ENCODE measurements at places on chromosomes 5 and 9.

GRCh38 chr5:37881359-37881758 lies 41.5 kb upstream of the GDNF start:
- DNase-seq, result no peak

- DNase-seq, result peak; percentile 96
These were observed 71.5 kb downstream of the ABCA1 start for GRCh38 chr9:104856413-104856941.

- DNase-seq, result no peak
These were observed 93.5 kb downstream of the PLPP1 start for GRCh38 chr5:55441107-55441771.

DNA sequence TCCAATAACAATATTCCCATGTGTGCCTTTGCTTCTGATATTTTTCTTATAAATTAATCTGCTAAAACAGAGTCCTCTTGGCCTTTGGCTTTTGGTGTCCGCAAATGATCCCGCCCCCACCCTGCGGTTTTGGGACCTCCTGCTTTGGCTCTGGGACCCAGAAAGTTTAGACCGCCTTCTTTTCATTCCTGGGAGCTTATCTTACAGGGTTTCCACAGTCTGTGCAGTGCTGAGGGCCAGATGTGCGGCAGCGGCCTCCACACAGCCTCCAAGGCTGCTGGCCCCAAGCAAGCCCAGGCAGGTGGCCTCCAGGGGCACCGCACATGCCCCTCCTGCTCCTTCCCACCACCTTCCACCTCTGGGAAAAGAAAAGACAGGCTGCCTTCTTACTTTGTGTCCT lies 191.5 kb downstream of the ERCC6L2 start:
- no peak for DNase-seq

GRCh38 chr9:17052626-17053025 lies 82.2 kb upstream of the CNTLN start:
- no peak for DNase-seq

- no peak for DNase-seq
These were observed 480.8 kb downstream of the PSAT1 start for GRCh38 chr9:78777747-78778146.

- DNase-seq, result no peak
These were observed 41.7 kb upstream of the IL17B start for GRCh38 chr5:149420545-149421371.

- no peak for DNase-seq
These were observed 59.5 kb downstream of the EGFLAM start for GRCh38 chr5:38317868-38318267.

GRCh38 chr5:43773478-43773844 lies 170.5 kb downstream of the NNT start:
- DNase-seq, result no peak

- no peak for DNase-seq
These were observed 254.1 kb upstream of the ACTBL2 start for GRCh38 chr5:57736716-57737115.

- no peak for DNase-seq
These were observed 49.8 kb downstream of the EBF1 start for GRCh38 chr5:159049844-159050315.

GRCh38 chr9:130171226-130172148 lies 717 bp upstream of the NCS1 start:
- no peak for DNase-seq

GRCh38 chr9:81984928-81985327 lies 3.6 kb upstream of the SPATA31D1 start:
- DNase-seq, result no peak

GRCh38 chr5:117488976-117489500 lies 914.4 kb upstream of the SEMA6A start:
- DNase-seq, result peak; percentile 3

DNA sequence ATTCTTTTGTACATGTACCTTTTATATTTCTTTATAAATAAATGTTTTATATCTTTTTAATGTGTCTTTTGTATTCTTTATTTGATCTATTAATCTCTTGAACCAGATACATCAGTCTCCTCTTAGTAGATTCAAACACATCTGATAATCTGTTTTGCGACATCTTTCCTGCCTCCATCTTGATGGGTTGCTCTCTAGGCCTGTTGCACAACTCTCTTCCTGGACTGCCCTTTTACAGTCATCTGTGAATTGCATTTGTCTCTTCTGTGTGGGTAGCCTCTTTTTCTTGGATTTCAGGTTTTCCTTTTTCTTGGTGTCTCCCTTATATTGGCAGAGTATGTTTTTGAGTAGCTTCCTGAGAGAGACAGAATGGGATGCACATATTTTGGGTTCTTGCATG lies 6.2 kb downstream of the ZFYVE16 start:
- DNase-seq, result no peak

GRCh38 chr5:82290005-82290404 lies 11.9 kb upstream of the RPS23 start:
- no peak for DNase-seq

GRCh38 chr5:118479285-118479684 lies 509.1 kb downstream of the DTWD2 start:
- no peak for DNase-seq

DNA sequence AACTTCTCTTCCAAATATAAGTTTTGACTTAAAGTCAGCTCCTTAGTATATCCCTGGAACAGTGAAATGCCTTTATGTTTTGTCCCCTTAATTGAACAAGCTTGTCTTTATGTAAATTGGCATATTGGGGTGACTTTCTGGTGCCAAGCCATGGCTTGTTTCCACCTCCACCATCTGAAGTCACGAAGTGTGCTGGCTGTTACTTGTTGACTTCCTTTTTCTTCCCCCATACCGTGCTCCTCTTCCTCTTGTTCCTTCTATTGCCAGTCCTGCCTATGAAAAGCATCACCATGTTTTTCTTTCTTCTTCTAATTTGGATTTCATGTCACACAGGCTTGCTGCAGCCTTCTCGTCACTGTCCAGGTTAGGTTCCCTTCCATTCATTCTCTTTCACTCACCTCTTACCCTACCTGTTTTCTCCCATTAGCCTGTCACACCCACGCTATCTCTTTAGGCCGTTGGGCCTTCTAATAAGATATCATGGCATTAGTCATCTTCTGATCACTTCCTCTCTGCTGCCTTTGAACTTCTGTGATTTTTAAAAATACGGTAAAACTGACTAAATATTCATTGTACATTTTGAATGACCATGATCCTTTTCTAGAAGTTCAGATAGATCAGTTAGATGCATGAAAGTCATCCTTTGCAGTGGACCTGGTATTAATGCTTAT lies 48.1 kb downstream of the IQGAP2 start:
- no peak for DNase-seq

DNA sequence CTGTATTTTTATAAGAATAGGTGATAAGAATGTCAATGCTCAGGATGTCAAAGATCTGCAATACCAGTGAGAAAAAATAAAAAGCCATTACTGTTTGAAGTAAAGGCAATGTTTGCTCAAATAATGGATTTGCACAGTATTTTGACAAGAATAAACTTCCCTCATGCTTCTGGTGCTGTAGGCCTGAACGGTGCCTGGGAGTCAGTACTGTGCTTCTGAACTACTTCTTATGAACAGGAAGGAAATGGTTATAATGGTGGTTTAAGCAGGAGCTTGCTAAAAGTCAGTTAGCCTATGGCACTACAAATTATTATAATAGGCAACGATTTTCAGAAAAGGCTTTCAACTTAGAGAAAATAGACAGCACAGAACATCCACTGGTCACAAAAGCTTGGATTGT lies 548.3 kb upstream of the CDH18 start:
- DNase-seq, result no peak

Measured in NCI-H2081 (cell line).